ENCODE measurements at places on chromosomes 2 and 18.

DNA sequence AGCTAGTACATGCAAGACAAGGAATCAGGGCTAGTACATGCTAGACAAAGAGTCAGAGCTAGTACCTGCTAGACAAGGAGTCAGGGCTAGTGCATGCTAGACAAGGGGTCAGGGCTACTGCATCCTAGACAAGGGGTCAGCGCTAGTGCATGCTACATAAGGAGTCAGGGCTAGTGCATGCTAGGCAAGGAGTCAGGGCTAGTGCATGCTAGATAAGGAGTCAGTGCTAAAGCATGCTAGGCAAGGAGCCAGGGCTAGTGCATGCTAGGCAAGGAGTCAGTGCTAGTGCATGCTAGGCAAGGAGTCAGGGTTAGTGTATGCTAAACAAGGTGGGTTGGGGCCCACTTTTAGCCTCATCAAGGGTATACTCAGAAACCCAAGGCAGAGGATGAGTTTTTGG is 90.1 kb upstream of the FAM136A start:
- no peak for DNase-seq

- no peak for DNase-seq
Observed at GRCh38 chr2:215784371-215784783, 229.0 kb downstream of the MREG start.

GRCh38 chr2:158130832-158131473 is 29.3 kb downstream of the UPP2 start:
- DNase-seq: no peak

- DNase-seq: no peak
Observed at GRCh38 chr2:53265544-53266299, 501.9 kb upstream of the CHAC2 start.

DNA sequence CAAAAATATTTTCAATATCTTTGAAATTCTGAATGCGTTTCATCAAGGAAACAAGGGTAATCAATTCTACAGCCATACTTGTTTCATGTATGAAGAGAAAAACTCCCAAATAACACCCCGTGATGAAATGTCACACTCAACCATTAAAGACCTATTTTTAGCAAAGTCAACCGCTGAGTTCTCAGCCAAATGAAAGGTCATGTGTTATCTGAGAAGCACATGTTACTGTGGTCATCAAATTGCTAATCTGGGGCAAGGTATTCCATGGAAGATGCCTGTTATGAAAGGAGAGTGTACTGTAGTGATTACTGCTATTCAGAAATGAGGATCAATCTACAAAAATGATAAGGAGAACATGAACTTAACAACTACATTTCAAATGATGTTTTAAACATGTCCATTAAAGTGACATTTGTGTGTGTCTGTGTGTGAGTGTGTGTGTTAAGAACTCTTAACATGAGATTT is 126.7 kb downstream of the BCL2 start:
- no peak for DNase-seq

DNA sequence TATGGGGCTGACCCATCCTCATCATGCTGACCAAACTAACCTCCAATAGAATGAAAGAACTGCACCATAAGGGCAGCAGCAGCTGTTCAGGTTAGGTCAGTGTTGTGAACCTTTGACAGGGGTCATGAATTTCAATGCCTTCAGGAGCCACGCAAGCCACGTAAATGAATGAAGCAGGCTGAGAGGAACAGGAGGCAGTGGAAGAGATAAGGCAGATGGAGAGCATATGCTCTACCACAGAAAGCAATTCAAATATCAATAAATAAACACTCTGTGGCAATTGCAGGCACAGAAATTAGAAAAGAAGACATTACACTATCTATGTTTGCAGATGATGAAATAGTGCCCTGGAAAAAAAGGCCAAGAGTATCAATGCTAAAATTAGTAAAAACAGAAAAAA is 56.3 kb downstream of the SCG2 start:
- DNase-seq: no peak

DNA sequence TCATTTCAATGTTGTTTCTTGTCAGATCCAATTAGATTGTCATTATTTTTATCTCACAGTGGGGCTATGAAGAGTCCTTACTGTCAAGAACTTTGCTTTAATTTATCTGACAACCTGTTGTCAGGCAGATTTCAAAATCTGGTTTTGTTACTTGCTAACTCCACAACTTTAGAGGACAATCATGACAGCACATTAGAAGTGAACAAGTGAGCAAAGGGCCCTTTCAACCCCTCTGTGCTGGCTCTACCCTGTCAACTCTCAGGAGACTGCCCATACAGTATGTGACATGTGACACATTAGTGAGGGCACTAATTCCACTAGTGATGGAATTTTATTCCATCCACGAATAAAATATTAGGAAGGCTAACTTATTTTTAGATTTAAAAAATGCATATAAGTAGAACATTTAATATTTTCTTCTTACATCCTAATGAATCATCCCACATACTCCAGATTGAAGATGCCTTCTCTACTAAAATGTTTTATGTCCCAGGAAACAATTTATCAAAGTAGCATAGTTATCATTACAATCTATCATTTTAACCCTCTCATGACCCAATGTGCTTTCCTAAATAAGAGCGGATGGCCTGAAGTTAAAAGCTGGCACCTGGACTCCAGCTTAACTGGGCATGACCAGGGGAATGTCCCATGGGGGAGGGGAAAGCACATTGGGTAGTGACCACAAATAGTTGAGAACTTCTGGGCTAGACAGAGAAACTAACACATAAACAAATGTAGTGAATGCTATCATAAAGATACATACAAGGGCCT is 97.6 kb upstream of the PPP1CB start:
- DNase-seq: no peak

All from NCI-H2171 (cell line).